ENCODE measurements at places on chromosomes 13 and 19.

DNA sequence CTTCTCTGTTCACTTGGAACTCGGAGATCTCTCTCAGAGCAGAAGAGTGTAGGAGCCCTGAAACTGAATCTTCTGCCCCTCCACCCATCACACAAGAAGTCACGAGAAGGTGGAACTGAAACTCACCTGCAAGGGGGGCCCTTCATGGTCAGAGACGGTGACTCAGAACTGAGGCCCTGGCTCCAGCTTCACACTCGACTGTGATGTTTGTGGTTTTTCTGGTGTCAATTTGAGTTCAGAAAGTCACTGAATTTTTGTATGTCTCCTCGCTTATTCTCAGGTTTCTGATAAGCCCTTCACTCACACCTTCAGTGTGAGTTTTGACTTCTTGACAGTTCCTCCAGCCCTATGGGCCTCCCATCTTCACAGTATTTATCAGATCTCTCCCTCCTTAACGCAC lies 23.1 kb downstream of the SIGLEC5 start:
- DNase-seq = no peak

GRCh38 chr19:2814426-2814825 lies 5.2 kb upstream of the ZNF554 start:
- DNase-seq = no peak

- no peak for DNase-seq
Observed at GRCh38 chr13:25135896-25136295, 36.2 kb downstream of the AMER2 start.

DNA sequence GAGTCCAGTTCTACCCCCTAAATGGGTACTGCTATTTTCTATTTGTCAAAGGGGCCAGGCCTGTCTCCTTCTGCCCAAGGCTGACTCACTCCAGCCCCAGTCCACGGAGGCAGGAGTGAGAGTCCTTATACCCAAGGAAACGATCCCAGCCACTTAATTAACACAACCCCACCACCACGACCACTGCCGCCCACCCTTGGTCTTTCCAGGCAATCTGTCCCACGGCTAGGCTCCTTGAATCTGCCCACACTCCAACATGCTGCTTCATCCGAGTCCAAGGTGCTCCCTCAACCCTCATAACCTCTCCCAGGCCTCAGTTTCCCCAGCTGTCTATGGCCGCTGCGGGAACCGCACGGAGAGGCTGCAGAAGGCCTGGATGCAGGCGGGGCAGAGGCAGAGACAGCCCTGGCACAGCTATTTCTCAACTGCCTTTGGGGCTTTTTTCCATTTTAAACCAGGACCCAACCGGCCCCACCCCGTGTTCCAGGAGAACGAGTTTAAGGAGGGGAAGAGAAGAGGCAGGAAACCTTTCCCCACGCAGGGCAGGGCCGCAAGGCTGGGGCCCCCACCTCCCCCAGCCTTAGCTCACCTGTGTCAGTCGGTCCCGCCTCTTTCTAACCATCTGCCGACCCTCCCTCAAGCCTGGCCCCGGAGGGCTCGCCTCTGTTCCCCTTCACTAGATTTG lies 746 bp downstream of the RAB3D start:
- DNase-seq = no peak

DNA sequence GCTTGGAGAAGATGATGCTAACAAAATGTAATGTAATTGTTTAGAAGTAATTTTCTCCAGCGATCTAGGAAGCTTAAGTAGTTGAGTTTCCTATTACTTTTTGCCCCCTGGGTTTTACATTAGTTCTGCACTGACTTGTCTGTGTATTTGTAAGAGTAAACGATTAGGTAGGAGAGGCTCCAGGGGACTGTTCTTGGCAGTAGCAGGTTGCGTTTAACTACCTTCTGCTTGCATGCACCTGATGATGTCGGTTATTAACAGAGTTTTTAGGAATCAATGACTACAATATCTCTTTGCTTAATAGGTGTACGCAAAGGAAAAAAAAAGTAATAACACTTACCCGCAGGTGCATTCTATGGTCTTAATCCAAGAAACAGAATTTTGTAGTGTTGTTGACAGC lies 18.3 kb upstream of the UGGT2 start:
- DNase-seq = no peak

DNA sequence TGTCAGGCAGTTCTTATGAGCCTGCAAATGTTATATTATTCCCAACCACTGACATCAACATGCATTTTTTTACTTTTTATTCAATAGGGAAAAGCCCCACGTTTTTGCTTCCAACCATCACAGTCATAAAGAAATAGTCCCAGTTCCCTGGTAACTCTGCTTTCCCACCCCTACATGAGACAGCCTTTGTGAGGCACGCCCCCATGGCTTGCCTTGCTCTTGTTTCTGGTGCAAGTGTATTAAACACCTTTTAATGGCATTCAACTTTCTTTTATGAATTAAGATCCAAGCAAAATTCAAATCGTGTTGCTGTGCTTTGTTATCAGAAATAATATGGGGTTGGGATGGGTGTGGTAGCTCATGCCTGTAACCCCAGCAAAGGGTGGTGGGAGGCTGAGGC lies 54.2 kb upstream of the ZNF429 start:
- DNase-seq = no peak

DNA sequence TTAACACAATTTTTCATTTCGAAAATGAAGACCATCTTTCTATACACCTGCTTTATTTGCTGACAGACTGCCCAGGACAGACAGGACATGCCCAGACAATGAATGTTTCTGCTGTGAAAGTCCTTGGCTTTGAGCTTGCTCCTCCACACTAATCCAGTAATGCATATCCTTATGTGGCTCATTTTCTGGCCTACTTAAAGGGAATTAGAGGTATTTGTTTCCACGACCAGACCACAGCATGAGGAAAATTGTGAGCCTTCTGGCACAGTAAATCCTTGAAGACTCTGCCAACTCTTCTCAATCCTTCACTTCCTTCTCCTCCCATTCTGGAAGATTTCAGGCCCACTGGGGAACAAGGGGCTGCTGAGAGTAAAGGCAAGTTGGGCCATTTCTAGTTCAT lies 25.7 kb downstream of the CCDC70 start:
- no peak for DNase-seq

All from mesenteric fat pad (tissue), 1 donor.